ENCODE measurements at places on chromosomes 5 and 9.

- DNase-seq = no peak
Measured at GRCh38 chr5:88486431-88486830, 217.8 kb upstream of the TMEM161B start.

DNA sequence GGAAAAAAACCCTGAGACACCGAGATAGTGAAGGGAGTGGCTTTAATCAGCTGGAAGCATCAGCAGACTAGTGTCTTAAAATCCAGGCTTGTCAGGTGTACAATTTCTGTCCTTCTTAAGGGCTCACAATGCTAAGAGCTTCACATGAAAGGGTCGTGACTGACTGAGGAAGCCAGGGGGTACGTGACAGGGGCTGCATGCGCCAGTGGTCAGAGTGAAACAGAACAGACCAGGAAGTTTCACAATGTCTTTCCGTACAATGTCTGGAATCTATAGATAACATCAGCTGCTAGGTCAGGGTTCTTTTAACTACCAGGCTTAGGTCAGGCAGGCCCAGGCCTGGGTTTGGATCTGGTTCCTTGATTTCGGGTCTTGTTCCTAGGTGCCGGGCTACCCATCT lies 253.0 kb downstream of the CDH10 start:
- no peak for DNase-seq

- DNase-seq = no peak
Measured at GRCh38 chr5:108560581-108560980, 178.7 kb upstream of the FBXL17 start.

GRCh38 chr5:95102080-95102479 lies 182.8 kb downstream of the MCTP1 start:
- DNase-seq = no peak

DNA sequence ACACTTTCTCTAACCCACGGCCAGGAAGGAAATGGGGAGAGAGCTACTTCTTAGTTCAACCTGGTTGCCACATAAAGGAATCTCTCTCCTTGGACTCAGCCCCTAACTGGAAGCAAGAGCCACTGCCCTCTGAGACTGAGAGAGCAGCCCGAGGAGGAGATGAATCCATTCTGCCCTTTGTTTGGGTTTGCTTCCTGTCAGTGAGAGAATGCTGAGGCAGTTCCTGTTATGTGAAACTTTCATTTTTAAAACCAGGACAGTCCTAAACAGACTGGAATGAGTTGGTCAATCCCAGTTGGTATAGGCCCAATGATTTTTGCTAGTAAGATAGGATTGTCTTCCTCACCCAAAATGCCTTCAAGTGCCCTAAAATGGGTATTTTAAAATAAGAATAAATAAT lies 205.1 kb downstream of the NTRK2 start:
- DNase-seq = no peak

GRCh38 chr5:125348221-125348692 lies 601.8 kb upstream of the ZNF608 start:
- DNase-seq = no peak

GRCh38 chr9:98550206-98550820 lies 158.4 kb downstream of the GABBR2 start:
- DNase-seq = no peak

- DNase-seq = no peak
Measured at GRCh38 chr5:91306497-91306896, 76.6 kb downstream of the ARRDC3 start.

- no peak for DNase-seq
Measured at GRCh38 chr5:74626386-74627222, 13.9 kb downstream of the ENC1 start.

GRCh38 chr5:167985373-167985772 lies 306.1 kb upstream of the WWC1 start:
- DNase-seq = no peak

- DNase-seq = peak; percentile 64
Measured at GRCh38 chr9:134641173-134641989, at the start of gene COL5A1. TSS of gene COL5A1 (plus strand) at chr9:134641803. CDS start at chr9:134642188, 385 bp downstream.

All from effector memory CD8-positive, alpha-beta T cell (primary cell).